HCT116 (cell line): ENCODE measurements at places on chromosomes 7 and 10.

GRCh38 chr10:95573527-95573926, 12.4 kb upstream of the SORBS1 start:
- no peak for DNase-seq

GRCh38 chr7:102991077-102991539, 78.3 kb downstream of the LRRC17 start:
- DNase-seq: no peak

GRCh38 chr10:101833466-101833865, 10.1 kb downstream of the KCNIP2 start:
- DNase-seq: no peak

GRCh38 chr7:134954197-134955082, 31.9 kb upstream of the AGBL3 start:
- DNase-seq: peak; percentile 12

- DNase-seq: no peak
Observed at GRCh38 chr10:102324061-102324460, 71.4 kb upstream of the NFKB2 start.

DNA sequence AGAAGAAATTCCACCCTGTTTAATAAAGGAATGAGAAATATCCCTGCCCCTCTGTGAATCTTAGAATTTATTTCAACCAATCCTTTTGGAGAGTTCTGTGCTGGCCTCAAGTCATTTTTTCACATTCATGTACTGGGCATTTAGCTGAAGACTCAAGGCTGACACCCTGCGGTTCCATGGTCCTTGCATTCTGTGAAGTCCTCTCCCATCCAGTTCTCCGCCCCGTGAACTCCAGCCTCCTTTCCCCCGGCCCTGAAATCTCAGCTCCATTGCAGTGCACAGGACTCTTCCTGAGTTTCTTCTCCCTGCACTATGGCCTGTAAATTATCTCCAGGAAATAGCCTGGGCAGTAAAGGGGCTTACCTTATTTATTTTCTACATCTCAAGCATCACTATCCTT, 183.0 kb upstream of the KCND2 start:
- peak; percentile 2 for DNase-seq

DNA sequence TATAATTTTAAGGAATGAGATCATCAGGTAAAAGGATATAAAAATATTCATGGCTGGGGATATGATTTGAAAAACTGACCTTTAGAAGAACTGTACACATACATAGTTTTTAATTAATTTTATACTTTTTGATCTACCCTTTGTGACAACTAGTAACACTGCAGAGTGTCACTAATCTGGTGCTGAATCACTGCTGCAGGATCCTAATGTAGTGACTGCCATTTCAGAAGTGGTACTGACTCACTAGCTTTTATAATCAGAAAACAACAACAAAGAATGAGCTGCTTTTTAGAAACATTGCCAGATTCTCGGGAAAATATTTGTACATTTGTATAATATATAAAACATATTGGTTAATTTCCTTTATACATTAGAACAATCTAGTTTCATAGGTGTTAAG, 110.4 kb downstream of the HIPK2 start:
- no peak for DNase-seq

- no peak for DNase-seq
Observed at GRCh38 chr10:120555842-120556532, 99.0 kb downstream of the PLPP4 start.

DNA sequence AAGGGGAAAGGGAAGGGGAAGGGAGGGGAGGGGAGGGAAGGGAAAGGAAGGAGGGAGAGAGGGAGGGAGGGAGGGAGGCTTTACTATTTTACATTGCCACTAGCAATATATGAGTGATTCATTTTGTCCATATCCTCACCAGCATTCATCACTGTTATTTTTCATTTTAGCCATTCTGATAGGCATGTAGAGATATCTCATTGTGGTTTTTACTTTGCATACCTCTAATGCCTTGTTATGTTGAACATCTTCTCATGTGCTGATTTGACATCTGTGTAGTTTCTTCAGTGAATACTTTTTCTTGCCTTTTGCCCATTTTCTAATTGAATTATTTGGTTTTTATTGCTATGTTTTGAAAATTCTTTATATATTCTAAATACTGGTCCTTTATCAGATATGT, 52.7 kb downstream of the GCC1 start:
- no peak for DNase-seq

DNA sequence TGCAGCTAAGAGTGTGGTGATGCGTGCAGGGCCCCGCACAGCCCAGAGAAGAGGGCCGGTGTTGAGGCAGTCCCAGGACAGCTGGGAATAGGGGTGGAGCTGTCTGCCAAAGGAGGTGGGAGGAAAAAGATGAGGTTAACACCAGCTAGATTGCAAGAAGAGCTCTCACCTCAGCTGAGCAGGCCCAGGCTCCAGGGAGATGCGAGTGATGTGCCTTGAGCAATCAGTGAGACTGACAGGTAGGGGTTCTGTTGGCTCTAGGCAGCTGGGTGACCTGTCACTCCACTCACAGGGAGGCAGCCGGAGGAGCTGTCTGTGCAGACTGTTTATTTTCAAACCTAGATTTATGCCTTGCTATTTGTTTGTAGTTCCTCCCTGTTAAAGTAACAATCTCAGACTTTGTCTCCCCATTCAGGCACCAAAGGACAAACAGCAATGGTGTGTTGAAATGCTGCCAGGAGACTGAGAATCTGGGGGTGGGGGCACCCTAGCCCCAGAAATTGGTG, 205.1 kb upstream of the CXCL12 start:
- DNase-seq: no peak

- no peak for DNase-seq
Observed at GRCh38 chr7:28433699-28434219, 21.4 kb downstream of the CREB5 start.

DNA sequence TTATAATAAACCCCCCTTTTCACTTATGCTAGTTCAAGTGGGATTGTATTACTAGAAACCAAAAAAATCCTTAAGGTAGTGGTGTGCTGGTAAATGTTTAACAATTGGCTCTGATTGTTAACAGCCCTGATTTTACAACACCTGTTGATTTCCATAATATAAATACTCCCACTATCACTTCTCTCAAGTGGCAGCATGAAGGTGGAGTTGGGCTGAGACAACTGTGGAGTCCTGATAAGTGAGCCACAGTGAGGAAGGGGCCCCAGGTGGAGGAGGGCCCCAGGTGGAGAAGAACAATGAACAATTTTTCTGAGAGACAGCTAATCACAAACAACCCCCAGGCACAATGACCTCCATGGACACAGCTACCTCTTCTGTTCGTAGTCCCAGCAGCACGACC, 26.4 kb downstream of the SSMEM1 start:
- no peak for DNase-seq

DNA sequence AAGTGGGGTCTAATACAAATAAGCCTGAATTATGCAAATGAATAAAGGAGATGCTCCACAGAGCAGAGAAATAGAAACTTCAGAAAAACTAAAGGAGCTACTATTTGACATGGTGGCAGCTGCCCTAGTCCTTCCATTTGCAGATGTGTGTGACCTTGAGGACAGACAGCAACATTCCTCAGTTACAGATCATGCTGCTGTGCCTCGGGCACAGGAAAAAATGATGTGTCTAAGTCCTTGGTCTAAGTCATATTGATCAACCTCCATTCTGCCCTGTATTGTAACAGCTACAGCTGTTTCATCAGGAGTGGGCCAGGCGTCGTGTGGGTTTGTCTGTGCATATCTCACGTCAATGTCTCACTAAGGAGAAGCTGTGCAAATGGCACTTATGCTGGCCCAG, 710.4 kb downstream of the TNS3 start:
- DNase-seq: no peak

GRCh38 chr10:3776796-3777571, 8.0 kb downstream of the KLF6 start:
- peak; percentile 59 for DNase-seq

- no peak for DNase-seq
Observed at GRCh38 chr10:132113206-132113605, 47.5 kb downstream of the JAKMIP3 start.

DNA sequence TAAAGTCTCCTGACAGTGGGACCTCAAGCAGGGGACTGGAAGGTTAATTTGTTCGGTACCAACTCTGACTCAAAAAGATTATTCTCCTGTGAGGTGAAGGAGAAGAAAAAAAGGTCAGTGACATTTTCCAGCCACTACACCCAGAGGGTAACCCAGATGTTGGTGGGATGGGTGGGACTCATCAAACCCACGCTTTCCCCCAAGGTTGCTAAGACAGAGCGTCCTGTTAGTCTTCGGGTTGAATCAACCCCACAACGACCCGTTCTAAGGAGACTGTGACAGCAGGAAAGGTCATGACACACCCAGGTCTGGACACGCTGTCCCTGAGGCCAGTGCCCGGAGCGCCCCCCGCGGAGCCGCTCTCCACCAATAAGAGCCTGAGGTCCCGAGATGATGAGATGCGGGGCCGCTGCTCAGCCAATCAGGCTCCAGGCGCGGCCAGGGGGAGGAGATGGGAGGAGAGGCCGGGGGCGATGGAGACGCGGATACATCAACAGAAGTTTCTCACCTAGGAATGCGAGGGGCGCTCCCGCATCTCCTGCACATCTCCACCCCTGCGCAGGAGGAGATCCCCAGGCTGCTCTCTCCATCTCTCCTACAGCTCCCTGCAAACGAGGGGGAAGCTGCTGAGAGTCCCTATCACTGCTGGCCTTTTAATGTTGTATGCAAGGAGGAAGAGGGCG, at the start of gene WNT16:
WNT16 (plus strand) TSS at position 493 of the 683 bp plus-strand sequence. CDS start 293 bp downstream, outside the sequence.
- DNase-seq: peak; percentile 74

- no peak for DNase-seq
Observed at GRCh38 chr10:7337431-7338171, 73.2 kb downstream of the SFMBT2 start.

- no peak for DNase-seq
Observed at GRCh38 chr7:17071866-17072265, 190.1 kb upstream of the AGR3 start.

- DNase-seq: no peak
Observed at GRCh38 chr7:108234281-108234680, 104.1 kb upstream of the LAMB4 start.

DNA sequence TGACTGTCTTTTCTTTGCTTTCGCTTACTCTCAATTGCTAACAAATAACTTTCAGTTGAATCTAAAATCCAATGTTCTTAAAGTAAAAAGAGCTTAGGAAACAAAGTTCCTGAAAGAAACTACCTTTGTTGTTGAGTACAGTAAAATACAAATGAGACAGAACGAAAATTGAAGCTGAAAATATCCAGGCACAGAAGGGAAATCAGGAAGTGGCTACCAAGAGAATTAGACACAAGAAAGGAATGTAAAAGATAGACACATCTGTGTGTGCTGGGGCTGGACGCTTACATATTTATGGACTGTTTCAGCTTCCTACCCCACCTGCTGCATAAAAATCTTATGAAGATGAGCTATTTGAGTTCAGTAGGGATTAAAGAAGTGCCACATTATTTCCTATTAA, 161.7 kb upstream of the PLXDC2 start:
- no peak for DNase-seq

DNA sequence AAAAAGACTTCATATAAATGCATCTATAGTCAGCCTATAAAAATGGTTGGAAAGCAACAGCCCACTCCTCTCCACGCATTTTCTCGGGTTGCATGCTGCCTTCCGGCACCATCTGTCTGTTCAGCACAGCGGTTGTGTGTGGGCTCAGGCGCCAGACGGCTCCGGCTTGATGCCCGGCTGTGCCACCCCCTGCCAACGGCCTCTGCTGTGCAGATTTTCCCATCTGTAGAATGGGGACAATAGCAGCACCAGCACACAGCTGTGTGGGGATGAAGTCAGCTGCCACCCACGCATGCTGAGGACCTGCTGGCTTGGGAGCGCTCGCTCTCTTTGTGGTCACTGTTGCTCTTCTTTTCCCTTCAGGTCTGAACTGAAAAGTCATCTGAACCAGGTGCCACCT, 19.5 kb downstream of the PRKAG2 start:
- DNase-seq: no peak

DNA sequence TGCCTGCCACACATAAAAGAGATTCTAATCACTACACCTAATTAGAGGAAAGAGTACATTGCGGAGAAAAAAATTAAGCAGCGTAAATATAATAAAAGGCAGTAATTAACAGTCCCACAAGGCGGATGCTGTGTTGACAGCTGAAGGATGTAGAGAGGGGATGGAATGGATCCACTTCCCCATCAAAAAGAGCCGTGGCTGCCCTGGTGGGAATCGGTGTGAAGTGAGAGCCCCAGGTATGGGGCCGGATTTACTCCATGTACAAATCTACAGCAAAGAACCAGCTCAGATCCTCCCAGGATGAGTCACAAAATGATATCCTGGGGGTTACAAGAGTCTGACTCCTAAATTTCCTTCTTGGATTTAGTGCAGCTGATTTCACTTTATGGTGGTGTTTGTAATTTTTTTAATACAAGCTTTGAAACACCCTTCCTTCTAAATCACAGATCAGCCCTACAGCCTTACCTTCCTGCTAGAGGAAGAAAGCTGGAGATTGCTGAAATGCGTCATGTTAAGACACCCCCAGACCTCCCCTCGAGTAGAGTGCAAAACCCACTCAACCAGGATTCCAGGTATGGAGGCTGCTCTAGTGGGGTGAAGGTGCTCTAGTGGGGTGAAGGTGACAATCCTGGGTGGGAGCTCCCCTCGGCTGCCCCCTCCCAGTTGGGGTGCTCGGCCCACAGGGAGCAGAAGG, 398.4 kb downstream of the PLXNA4 start:
- no peak for DNase-seq

- no peak for DNase-seq
Observed at GRCh38 chr10:78981257-78981969, 87.4 kb upstream of the ZMIZ1 start.

DNA sequence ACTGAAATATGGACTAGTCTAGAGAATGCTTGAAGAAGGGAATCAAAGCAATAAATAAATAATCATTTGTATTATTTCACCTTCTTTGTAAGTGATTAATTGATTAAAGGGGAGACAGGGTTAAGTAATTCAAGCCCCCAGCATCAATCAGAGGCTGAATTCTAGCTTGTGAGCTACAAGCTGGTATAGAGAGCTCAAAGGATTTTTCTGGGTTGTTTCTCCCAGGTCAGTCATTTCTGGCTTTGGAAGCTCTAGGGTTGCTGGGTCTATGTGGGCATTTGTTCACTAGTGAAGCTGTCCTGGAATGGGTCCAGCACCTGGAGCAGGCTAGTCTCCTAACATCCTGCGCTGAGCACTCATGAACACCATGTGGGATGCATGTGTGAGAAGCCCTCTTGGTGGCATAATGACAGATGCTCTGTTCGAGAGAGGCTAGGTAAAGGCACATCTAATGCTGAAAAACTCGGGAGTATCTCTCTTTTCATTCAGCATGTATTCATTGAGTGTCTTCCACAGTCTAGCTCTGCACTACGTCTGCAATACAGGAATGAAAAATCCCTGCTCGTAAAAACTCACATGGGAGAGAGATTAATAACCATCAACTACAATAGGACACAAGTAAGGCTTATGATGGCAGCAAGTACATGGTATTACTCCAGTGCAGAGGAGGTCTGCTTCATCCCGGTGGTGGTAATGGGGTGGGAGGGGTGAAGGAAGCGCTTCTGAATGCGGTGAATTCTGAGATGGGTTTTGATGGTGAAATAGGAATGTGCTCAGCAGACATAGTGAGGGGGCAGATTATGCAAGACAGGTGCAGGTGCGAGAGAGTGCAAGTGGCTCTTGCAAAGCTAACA, 68.0 kb upstream of the NRP1 start:
- no peak for DNase-seq

GRCh38 chr10:77872151-77872946, 54.2 kb downstream of the DLG5 start:
- DNase-seq: no peak
